ENCODE measurements at places on chromosomes 11 and 22.

DNA sequence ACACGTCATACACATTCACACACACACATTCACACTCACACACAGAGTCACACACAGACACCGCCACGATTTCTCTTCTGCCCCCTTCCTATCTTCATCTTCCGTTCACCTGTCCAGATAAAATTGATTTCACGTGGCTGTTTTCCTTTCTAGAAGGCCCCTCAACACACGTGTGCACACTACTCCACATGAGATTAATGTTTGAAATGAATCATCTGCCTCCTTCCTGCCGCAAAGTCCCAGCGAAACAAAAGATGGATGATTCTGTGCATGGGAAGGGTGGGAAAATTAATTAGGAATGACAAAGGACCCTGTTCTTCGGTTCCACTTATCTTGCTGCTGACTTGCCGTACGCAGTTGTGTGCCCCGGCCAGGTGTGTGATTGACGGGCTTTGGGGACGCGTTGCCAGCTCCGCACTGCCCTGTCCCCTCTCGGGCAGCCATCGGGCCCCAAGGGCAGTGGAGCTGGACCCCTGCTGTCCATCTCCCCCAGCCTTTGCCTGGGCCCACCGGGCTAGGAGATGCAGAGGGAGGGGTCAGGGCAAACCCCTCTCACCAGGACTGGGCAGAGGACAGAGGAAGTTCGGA is 73.8 kb downstream of the MPPED1 start:
- DNase-seq: no peak

DNA sequence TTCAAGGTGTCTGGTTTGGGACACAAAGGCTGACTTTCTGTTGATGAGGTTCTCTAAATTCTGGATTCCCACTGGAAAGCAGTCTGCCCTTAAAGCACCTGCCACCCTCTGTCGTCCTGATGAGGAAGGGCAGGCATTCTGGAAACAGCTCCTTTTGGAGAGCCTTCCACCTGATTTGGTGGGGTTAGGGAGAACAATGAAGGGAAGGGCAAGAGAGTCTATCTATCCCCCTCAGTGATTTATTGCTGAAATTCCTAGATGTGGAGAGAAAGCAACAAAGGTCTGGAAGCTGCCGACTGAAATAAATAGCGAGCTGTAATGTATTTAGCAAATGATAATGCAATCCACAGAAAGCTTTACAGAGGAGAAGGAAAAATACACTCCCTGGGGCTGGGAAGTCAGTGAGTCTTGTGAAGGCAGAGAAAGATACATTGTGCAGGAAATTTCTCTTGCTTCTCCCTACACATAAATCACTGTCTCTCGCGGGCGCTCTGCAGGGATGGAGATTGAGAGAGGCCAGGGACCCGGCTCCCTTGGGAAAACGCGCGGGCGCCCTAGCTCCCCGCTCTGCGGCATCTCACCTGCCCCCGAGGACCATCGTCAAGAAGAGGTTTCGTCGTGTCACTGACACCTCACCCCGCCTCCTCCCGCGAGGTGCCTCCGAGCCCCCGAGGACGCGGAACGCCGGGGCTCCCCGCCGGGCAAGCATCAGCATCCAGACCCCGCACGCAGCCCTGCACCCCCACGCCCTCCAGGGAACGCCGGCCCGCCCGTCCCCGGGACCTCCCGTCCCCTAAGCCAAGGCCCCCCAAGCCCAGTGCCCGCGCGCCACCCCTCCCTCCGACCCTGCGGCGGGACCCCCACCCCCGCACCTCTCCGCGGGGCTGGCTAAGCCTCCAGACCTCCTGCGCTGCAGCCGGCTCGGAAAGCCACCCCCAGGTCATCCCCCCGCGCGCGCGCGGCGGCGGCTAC is 673 bp downstream of the CDON start:
- no peak for DNase-seq

DNA sequence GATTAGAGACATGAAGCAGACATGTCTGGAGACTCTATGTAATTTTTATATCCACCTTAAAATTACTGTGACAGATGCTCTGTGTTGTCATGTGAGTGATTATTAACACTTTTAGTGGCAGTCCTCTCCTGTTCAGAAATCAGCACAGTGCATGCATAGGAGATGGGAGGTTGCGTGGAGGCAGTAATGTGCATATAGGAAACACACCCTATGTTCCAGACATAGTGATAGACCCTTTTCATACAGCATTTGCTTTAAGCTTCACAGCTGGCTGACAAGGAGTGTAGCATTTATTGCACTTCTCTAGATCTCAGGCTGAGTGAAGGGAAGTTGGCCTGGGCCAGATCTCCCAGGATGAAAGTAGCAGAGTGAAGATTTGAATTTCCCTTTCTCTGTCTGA is 102.3 kb upstream of the SYN3 start:
- DNase-seq: no peak

- no peak for DNase-seq
Observed at GRCh38 chr22:27724157-27724556, 77.4 kb downstream of the MN1 start.

GRCh38 chr11:61968758-61969390 is 1.4 kb upstream of the FTH1 start:
- DNase-seq: peak; percentile 6

- no peak for DNase-seq
Observed at GRCh38 chr11:103441021-103441420, 331.8 kb downstream of the DYNC2H1 start.

GRCh38 chr11:82718307-82718706 is 15.4 kb downstream of the FAM181B start:
- peak; percentile 10 for DNase-seq

DNA sequence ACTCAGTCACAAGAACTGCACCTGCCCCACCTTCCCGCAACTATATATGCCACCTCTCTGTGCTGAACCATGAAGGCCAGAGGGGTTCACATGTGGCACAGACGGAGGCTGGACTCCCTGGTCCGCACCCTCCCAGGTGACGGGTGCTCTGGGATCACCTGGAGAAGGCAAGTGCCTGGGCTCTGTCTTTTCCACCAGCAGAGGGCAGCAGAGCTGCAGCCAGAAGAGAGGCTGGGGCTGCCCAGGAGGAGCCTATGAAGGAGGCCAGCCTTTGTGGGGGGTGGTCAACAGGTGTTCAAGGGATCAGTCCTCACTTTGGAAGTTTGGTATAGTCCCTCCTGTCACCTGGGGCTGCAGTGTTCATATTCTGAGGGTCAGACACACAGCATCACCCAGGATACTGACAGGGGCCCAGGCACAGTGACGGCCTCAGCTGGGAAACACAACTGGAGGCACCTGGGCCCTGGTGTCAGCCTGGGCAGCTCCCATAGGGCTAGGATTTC is 39.2 kb upstream of the IGLL5 start:
- peak; percentile 70 for DNase-seq

DNA sequence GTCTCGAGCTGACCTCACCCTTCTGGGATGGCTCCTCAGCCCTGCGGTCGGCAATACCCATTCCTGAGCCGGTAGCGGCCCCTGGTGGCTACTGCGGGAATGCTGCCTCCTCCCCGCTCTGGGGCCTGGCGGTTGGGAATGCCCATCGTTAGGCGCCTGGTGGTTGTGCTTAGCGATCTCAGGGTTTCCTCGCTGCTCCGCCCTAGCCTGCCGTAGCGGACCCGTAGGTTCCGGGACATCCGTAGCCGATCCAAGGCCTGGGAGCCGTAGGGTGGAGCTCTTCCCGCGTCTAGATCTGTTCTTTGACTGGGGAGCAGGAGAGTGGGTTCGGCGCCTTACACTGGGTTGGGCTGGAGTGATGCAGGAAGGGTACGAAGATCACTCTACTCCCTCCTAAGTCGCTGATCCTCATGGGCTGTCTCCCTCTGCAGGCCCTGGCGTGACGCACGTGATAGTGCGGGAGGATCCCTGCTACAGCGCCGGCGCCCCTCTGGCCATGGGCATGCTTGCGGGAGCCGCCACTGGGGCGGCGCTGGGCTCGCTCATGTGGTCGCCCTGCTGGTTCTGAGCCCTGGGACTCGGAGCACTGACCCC is 14.8 kb downstream of the PLEKHB1 start:
- peak; percentile 84 for DNase-seq

- no peak for DNase-seq
Observed at GRCh38 chr11:99271527-99271926, 250.8 kb downstream of the CNTN5 start.

DNA sequence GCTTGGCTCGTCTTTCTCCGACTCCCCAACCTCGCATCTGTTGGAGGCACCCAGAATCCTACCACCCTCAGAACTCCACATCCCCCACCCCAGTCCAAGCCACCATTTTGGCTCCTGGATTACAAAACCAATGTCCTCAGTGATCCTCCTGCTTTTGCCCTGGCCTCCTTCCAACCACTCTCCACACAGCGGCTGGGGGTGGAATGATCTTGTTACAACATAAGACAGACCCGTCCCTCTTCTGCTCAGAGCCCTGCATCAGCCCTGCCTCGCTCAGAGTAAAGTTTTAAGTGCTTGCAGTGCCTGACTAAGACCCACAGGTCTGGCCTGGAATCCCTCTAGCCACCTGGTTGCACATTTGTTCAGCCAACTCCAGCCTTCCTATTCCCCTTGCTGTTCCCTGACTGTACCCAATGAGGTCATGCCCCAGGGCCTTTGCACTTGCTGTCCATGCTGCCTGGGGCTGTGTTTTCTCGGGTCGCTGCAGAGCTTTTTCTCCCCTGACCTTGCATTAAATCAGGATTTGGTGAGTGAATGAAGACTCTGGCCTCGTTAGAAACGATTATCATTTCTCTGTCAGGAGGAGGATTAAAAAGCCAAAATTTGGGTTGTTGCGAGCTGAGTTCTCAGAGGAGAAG is 67.3 kb downstream of the IGF2 start:
- DNase-seq: no peak

- no peak for DNase-seq
Observed at GRCh38 chr11:94178331-94178730, 49.7 kb downstream of the PANX1 start.

DNA sequence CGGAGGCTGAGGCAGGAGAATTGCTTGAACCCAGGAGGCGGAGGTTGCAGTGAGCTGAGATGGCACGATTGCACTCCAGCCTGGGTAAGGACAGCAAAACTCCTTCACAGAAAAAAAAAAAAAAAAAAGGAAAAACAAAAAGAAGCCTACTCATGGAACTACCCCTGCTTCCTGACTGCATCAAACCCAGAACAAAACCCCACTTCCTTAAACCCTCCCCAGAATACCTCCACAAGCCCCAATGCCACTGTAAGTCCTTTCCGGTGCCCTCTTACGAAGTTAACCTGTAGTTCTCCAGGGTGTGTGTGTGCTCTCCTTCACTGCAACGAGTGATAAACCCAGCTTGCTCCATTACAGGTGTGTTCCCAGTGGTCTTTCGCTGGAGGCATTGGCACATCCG is 8.6 kb upstream of the TOLLIP start:
- no peak for DNase-seq

DNA sequence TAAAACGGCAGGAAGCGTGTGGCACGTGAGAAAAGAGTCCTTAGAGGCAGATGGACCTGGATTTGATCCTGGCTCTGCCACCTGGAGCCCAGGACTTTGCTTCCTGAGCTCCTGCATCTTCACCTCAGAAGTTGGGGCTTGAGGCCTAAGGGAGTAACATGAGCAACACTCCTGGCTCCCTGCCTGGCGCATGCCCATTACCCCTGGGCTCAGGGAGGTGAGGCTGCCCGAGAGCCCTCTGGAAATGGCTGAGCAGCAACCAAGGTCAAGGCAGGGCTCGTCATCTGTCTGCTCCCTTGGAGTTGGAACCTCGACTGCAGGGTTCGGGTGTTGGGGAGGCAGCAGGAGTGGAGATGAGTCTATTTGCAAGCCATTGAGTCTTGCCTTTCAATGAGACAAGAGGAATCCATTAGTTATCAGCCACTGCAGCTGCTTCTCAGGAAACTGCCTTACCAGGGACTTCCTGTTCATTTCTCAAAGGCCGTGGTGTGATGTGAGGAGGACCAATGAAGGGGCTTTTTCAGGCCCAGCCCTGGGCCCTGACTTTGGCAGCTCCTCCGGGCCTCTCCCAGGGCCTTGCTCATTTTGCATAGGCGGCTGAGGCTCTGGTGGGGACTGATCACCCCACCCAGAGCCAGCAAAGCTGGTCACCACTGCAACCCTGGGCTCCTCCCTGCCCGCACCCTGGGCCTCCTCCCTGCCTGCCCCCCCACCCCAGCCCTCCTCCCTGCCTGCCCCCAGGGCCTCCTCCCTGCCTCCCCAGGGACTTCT is 6.4 kb downstream of the FADS2 start:
- DNase-seq: peak; percentile 73

DNA sequence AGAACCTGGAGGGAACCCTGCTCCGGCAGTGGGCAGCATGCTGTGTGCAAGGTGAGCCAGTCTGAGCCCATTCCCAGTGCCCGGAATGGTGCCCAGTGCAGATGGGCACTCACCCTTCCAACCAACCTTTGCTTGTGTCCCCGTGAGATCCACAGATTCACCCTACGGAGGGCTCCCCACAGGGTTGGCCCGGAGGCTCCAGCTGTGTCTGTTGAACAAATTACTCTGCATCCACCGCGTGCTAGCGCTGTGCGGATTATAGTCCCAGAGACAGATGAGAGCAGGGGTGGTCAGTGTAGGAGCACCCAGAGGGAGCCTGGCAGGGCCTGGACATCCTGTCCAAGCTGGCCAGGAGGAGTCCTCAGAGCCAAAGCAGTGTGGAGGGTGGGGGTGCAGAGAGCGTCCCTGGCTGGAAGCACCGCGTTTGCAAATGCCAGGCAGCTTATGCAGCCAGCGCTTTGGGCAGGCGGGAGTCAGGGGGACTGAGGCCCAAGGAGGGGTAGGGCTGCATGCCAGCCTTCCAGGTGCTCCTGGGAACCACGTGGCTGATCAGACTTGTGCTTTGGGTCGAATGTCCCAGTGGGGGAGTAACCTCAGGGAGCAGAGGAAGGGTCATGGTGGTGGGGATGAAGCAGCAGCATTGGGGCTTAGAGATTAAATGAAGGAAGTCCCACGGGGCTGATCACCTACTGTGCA is 80.5 kb downstream of the KCNQ1 start:
- DNase-seq: peak; percentile 6

- DNase-seq: no peak
Observed at GRCh38 chr11:64650923-64651523, 60.0 kb downstream of the SLC22A12 start.

- DNase-seq: no peak
Observed at GRCh38 chr11:1845561-1846452, 7.0 kb downstream of the TNNI2 start.

DNA sequence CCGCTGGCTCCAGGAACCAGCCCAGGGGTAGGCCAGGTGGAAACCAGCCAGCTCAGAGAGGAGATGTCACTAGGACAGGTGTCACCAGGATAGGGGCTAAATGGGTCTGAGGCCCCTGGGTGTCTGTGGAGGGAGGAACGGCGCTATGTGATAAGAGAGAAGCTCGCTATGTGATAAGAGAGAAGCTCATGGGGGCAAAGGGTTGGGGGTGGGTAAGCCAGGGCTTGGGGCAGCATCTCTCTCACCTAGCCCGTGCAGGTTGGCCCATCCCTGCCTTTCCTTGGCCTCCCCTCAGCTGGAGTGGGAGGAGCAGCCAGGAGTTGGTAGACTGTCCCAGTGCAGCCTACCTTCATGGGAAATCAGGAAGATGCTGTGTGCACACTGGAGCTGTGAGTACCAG is 26.5 kb upstream of the SUSD2 start:
- DNase-seq: no peak

Data from stimulated activated naive CD8-positive, alpha-beta T cell treated with anti-CD3 and anti-CD28 coated beads, Interleukin-15, amount 100 ng/mL, for 72 hours (primary cell).